ENCODE measurements at places on chromosomes 2 and 18. TPM values are rescaled to one million over a fixed set of nuclear protein-coding genes. Genes with fewer than 3 reads are reported as not detected.

The RNF144A gene
- 18.1 TPM for polyA plus RNA-seq

The CHRND gene
- polyA plus RNA-seq, result 0.07 TPM

The VSNL1 gene
- polyA plus RNA-seq, result 22.0 TPM

The ANKRD30BL gene
- 0.13 TPM for polyA plus RNA-seq

The CNTNAP5 gene
- polyA plus RNA-seq, result 0.95 TPM

The POTEF gene
- not detected for polyA plus RNA-seq

The CNDP1 gene
- polyA plus RNA-seq, result not detected

Data from adrenal gland (tissue), 19 donors.